ENCODE measurements at places on chromosomes 4 and X.

DNA sequence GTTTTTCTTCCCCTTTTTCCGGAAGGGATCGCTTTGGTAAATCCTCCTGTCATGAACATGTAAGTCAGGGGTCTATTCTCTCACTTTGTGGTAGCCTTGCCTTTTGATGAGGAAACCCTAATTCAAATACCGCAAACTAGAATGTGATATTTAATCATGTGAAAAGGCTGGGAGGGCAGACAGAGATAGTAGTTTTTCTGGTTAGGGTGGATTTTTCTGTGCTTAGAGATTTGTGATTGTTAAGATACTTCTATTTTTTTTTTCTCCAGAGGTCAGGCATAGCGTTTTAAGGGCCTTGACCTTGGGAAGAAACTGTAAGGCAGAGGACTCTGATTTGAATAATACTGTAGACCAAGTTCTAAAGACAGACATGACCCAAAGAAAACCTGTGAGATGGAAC lies 41.8 kb upstream of the PACRGL start:
- DNase-seq = no peak

GRCh38 chrX:110435196-110435595 lies 76.5 kb downstream of the RTL9 start:
- no peak for DNase-seq

- DNase-seq = no peak
Observed at GRCh38 chr4:158395889-158396288, 125.8 kb upstream of the RXFP1 start.

GRCh38 chrX:136262812-136263315 lies 11.7 kb upstream of the MAP7D3 start:
- DNase-seq = no peak

DNA sequence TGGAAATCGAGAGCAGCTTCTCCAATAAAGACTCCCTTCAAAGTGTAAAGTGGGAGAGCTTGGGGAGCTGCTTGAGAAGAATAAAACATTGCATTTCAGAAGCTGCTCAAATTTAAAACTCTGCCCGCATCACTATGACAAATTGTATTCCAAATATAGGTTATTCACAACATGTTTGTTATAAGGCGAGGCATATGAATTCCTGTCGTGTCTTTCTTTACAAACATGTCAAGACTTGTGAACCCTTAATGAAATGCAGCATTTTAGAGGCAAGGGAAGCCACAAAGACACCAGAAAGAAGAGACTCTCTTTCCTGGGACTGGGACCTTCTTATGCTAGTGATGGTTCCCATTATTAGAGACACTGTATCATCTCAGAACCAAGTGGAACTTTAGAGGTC lies 311.2 kb downstream of the DHX15 start:
- DNase-seq = no peak

GRCh38 chr4:107564326-107564725 lies 155.7 kb downstream of the PAPSS1 start:
- peak; percentile 31 for DNase-seq

- peak; percentile 31 for DNase-seq
Observed at GRCh38 chr4:18689308-18690115, 668.0 kb upstream of the LCORL start.

- no peak for DNase-seq
Observed at GRCh38 chr4:140257461-140258305, 103.7 kb upstream of the MAML3 start.
